ENCODE measurements at places on chromosomes 12 and 14.

- no peak for DNase-seq
Measured at GRCh38 chr14:51933191-51933590, 56.2 kb upstream of the RTRAF start.

DNA sequence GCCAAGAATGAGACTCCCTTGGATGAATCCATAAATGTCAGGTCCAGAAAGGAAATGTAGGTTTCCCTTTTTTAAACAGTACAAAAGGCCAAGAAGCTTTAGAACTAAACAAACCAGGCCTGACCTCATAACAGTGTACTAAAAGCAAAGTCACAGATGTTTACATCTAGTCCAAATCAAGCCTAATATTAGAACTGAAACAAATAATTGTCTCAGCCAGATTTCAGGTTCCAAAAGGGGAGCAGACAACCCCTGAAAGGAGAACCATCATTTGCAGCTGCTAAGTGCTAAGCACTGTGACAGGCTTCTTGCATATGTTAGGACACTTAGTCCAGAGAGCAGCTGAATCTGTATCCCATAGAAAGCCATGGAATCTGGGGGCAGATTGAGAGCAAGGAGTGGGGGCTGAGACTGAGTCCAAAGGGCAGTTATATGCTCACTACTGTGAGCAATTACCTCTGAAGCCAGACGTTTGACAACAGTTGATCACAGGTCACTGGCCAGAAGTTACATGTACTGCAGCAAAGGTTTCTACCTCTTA is 90.1 kb downstream of the STXBP6 start:
- DNase-seq: no peak

DNA sequence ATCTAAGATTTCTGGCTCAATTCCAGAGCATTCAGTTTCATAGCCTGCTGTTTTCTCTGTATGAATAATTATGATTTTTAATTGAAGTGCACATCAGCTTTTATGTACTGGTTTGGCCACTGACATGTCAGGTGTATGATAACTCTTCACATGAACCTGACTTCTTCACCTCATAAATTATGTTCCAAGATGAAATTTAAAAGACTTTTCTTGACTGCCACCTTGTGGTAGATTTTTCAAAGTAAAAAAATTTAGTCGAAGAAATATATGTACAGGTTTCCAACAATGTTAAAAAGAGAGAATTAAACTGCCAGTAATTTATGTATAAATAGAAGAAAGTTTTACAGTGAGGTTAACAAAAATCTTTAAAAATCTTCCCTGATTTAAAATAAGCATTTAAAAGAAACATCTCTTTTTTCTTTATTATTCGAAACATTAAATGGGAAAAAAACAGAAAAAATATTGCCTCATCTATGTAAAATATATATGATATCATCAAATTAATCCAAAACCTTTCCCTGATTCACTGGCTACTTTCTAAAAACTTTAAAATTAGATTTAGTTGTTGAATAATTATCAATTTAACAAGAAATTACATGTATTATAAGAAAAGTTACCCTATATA is 124.9 kb upstream of the ATXN7L3B start:
- no peak for DNase-seq

- DNase-seq: no peak
Measured at GRCh38 chr14:62432955-62433354, 612.3 kb downstream of the KCNH5 start.

DNA sequence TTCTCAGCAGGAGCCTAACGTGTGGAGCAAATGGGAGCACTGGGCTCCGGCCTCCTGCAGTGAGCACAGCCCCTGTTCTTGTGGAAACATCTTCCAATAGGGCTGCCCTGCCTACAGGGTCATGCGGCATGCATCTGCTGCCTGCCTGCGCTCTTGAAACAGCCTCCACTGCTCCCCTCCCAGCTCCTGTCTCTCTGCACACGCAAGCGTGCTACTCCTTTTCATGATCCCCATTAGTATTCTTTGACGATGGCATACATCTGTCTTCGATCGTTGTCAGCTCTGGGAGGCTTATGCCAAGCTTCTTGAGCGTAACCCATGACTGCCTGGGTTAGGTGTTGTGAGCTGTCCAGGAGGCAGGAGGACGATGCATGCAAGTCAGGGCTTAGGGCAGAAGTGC is 23.1 kb downstream of the NTF3 start:
- DNase-seq: no peak

DNA sequence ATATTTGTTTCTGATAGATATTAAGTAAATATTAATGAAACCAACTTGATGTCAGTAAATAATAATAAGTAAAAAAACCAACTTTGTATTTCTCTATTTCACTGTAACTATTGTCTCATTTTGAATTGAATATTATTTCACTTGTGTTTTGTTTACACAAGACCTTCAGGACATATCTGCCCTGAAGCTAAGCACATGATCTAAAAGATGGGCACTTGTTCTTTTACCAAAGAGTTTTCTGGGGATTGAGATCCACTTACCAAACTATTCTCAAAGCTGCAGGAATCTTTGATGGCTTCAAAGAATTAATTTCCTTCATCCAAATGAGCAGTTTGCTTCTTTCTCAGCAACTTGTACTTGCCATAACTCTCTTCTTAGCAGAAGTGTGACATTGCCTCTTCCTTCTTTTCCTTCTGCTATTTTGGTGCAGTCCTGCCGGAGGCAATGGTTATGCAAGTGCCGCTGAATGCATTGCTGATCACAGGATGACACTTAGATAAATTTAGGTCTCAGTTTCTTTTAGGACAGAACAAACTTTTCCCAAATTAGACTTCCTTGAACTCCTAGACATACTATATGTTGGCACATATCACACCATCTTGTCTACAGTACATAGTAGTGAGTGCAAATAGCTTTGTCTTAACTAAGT is 9.2 kb downstream of the FAR2 start:
- no peak for DNase-seq

- DNase-seq: no peak
Measured at GRCh38 chr12:124034297-124034696, 61.3 kb downstream of the ZNF664 start.

DNA sequence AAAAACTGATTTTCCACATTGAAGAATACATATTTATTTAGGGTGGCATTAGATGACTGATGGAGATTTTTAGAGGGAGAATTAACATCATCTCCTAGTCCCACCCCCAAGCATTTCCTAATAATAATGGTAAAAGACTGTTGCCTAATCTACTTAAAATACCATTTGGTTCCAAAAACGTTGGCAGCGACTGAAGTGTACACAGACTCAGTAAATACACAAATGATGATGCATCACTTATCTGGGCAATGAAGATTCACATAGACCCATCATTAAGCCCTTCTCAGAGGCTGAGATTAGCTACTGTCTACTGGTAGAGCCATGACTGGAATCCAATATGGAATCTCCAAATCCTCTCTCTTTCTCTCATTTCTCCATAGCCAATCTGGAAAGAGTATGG is 18.2 kb downstream of the RTN1 start:
- DNase-seq: no peak

- no peak for DNase-seq
Measured at GRCh38 chr14:68367536-68367935, 425.3 kb downstream of the ZFP36L1 start.

- DNase-seq: no peak
Measured at GRCh38 chr14:99320621-99321235, 48.7 kb upstream of the BCL11B start.

DNA sequence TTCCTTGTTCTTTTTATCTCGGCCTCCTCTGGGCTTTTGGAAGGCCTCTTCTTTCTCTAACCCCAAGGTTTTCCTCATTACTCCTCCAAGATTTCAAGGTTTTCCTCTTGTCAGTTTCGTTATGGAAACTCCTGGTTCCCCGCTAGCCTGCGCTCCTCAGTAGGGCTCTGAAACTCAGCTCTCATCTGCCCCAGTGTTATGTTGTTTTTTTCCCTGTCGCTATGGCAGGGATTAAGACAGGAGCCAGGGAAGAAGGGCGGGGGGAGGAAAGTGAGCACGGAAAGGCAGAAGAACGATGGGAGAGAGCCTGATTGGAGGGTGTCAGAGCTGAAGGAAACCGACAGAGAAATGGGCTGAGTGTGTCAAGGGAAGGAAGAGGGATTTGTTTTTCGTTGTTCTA is 26.5 kb upstream of the JDP2 start:
- DNase-seq: no peak

DNA sequence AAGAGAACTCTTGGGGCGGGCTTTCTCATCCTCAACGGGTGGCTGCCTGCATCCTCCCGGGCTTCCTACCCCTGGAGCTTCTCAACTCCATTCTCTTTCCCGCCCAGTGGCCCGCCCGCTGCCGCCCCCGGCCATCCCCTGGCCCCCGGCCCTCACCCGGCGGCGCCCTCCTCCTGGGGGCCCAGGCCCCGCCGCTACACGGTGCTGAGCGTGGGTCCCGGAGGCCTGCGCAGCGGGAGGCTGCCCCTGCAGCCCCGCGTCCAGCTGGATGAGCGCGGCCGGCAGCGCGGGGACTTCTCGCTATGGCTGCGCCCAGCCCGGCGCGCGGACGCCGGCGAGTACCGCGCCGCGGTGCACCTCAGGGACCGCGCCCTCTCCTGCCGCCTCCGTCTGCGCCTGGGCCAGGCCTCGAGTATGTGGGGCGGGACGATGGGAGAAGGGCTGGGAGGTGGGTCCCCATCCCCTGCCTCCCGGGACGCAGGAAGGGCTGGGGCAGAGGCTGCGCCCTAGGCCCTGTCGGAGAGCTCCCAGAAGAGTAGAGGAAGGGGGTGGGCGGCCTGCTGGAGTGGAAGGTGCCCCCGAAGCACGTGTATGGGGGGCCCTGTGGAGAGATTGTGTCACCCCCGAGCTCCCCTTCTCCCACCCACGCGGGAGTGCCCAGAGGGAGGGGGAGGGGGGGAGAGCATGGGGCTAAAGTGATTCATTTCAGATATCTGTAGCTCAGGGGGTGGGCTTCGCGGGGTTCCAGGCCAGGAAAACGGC is 1.5 kb downstream of the LAG3 start:
- no peak for DNase-seq

DNA sequence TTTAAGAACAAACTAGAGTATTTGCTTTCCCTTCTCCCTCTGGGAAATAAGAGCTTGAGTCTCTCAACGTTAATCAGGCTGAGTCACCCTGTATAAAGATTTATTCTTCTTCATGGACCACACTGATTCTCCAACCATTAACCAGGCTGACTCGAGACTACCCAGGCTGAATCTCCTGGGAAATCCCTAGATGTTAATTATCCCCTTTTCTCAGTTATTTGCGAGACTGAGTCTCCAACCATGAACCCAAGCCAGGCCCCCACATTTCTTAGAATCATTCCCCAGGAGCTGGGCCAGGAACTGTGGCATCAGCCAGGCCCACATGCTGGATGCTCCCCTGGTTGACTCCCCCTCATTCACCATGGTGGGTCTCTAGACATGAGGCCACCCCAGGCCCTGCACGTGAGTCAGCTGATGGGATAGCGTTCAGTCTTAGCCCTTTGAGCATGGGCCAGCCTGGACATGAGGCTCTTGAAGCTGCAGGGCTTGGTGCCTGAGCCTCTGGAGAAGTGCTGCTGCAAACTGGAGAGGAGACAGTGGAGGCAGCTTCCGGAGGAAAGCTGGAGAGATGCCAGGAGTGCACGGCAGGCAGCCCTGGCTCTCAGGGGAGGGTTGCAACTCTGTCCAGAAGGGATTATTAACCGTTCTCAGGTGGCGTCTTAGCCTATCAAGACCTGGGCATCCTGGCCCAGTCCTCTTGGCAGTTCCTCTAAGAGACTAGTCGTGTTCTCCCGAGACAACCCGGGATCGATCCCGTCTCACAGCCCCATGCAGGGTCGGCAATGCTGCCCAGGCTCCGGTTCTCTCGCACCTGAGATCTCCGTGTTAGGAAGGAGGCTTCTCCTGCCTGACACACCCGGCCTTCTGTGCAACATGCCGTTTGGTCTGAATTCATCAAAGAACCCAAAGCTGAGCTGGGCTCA is 296.6 kb downstream of the ADGRD1 start:
- DNase-seq: no peak

DNA sequence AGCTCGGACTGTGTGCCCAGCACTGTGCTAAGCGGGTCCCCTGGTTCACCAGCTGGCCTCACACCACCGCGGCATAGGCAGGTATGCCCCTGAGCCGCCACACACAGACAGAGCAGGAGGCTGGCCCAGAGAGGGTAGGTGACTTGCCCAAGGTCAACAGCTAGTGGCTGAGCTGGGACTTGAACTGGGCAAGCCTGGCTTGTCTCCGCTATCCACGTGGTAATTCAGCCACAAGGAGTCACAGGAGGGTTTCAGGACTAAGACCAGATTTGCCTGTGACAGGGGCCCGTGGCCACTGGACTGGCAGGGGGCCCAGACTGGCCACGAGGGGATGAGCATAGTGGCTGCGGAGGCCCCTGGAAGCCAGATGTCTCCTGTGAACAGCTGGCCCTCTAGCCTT is 47.7 kb downstream of the NCOR2 start:
- DNase-seq: no peak

GRCh38 chr12:124142395-124143035 is 152.4 kb upstream of the RFLNA start:
- DNase-seq: no peak

DNA sequence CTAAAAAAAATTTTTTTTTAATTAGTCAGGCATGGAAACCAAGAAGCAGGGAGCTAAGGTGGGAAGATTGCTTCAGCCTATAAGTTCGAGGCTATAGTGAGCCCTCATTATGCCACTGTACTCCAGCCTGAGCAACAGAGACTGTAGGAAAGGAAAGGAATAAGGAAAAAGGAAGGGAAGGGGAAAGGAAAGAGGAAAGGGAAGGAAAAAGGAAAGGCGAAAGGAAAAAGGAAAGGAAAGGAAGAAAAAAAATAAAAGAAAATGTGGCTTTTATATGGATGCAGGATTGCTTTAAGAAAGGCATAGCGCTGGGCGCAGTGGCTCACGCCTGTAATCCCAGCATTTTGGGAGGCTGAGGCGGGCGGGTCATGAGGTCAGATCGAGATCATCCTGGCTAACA is 70.4 kb downstream of the R3HDM2 start:
- DNase-seq: no peak

GRCh38 chr14:66782853-66783252 is 274.9 kb downstream of the GPHN start:
- no peak for DNase-seq

DNA sequence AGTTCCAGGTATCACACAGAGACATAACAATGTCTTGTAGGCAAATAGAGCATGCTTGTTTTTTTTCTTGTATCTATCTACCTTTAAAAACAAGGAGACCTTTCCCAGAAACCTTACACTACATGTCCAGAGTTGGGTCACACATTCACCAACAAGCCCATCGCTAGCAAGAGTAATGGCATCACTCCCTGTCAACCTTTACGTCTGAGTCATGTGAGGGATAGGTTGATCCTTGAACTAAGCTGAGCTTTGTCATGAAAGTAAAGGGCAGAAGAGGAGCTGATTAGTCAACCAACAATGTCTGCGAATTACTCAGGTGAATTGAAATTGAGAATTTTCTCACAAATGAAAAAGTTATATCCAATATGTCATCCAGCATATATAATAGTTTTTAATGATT is 219.4 kb downstream of the CNTN1 start:
- no peak for DNase-seq
